GM20000 (cell line): ENCODE measurements at places on chromosomes 3 and 15.
A peak's percentile ranks its signal among the peaks of the same experiment; 100 is the strongest.

GRCh38 chr3:131107637-131108433, 81.2 kb downstream of the NEK11 start:
- no peak for DNase-seq

- DNase-seq, result no peak
These were observed 64.2 kb downstream of the LIPC start for GRCh38 chr15:58495891-58496408.

DNA sequence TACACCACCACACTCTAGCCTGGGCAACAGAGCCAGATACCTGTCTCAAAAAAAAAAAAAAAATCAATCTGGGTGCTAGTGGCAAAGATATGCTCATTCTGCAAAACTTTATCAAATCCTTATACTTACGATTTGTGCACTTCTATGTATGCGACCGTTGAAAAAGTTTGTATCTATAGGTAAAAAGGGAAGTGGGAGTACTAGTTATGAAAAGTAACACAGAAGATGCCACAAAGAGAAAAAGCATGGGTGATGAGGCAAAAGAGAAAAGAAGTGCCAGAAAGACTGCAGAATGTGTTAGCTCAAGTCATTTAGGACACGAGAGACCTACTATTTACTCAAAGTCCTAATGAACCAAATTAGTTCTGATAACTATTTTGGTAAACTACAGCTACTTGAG, 407.8 kb downstream of the SHQ1 start:
- DNase-seq, result peak; percentile 22

- DNase-seq, result peak; percentile 46
These were observed 119.3 kb upstream of the SLC24A5 start for GRCh38 chr15:48001393-48002039.

DNA sequence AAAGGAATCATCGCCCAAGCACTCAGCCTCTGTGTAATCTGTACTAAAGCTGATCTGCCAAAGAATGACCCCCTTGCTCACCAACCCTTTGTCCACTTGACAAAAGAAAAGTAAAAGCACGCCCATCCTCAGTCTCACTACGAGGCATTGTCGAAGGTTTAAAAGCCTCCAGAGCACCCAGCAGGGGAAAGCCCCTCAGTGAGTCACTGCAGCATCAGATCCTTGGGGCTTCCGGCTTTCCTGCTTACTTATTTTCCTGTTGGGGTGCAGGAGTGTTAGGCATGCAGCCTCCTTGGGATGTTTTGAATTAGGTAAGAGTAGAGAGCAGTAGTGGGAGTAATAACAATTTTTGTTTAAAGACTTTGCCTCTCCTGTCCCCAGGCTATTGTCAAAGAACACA, 216.1 kb downstream of the MTHFS start:
- peak; percentile 54 for DNase-seq

GRCh38 chr3:139994891-139995290, 59.9 kb downstream of the CLSTN2 start:
- no peak for DNase-seq

- no peak for DNase-seq
These were observed 50.3 kb downstream of the LRIG1 start for GRCh38 chr3:66450390-66451022.
